Upper lobe of right lung (tissue), 1 donor: ENCODE measurements at places on chromosomes 6 and 20. TPM values are rescaled to one million over a fixed set of nuclear protein-coding genes. Genes with fewer than 3 reads are reported as not detected.
A peak's percentile ranks its signal among the peaks of the same experiment; 100 is the strongest.

VPS16 gene
- 34.8 TPM for total RNA-seq

MLIP gene
- 0.20 TPM for total RNA-seq

CNPY3 gene
- total RNA-seq, result 63.7 TPM

GPANK1 gene
- 13.9 TPM for total RNA-seq

PI16 gene
- 3.4 TPM for total RNA-seq

GRCh38 chr6:43782764-43783513 lies 12.9 kb downstream of the VEGFA start:
- no peak for DNase-seq

DNA sequence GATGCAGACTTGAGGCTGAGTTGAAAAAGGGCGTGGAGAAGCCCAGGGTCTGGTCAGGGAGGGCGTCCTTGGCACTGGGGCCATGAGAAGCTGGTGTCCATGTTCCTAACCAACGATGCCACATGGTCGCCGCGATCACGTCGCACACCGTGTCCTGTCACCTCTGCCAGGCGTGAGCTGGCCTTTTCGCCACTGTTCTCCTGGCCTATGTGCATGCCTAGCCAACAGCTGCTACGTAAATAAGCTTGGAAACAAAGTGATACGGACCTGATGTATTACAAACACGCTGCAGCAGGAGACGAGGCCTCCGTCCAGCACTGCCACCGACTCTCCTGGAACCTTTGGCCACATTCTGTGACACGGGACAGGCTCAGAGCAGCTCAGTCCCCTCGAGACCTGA lies 22.0 kb upstream of the KIF25 start:
- no peak for DNase-seq

GRCh38 chr20:20229595-20229994 lies 138.3 kb upstream of the INSM1 start:
- DNase-seq, result no peak

GRCh38 chr20:47703748-47704147 lies 81.5 kb downstream of the SULF2 start:
- DNase-seq, result no peak

DNA sequence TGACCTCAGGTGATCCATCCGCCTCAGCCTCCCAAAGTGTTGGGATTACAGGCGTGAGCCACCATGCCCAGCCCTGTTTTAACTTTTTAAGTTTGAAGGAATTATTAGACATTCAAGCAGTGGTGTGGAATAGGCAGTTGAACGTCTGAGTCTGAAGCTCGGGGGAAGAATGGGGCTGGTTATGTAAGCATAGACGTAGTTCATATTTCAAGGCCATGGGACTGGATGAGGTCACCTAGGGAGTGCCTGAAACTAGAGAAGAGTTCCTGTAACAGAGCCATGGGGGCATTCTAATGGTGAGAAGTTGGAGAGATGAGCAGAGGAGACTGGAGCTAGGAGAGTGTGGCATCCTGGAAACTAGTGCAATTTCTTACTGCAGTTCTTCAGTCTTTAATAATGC lies 6.4 kb downstream of the CDKAL1 start:
- DNase-seq, result no peak

DNA sequence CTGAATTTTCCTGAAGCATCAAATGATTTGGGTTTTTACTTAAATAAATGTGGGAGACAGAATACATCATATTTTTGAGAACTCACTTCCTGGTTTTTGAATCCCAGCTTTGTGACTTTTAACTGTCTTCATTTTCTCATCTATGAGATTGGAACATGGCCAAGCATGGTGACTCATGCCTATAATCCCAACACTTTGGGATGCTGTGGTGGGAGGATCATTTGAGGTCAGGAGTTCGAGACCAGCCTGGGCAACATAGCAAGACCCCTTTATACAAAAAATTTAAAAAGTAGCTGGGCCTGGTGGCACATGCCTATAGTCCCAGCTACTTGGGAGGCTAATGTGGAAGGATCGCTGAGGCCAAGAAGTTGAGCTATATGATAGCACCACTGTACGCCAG lies 122.3 kb downstream of the QKI start:
- no peak for DNase-seq

DNA sequence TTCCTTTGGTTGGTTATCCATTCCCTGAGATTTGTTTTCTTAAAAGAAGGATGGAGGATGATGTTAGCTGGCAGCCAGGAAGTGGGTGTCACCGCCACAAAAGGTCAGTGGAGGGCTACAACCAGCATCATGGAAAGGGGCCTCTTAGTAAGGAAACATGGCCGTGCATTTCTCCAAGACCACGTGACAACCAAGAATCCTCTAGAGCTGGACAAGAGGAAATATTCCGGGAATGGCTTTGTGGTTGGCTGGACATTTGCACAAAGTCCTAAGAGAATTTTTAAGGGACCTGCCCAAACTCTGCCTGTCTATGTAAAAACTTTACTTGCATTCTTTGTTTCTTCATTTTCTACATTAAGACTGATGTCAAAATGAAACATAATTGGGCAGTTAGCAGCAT lies 399.9 kb upstream of the MARCKS start:
- no peak for DNase-seq

- DNase-seq, result peak; percentile 65
Measured at GRCh38 chr6:106973018-106973835, 1.3 kb downstream of the CD24 start.

GRCh38 chr6:25942561-25943147 lies 12.2 kb upstream of the SLC17A2 start:
- no peak for DNase-seq

GRCh38 chr6:30568245-30568644 lies 3.0 kb upstream of the ABCF1 start:
- no peak for DNase-seq

- peak; percentile 66 for DNase-seq
Measured at GRCh38 chr20:52191916-52192718, 538 bp upstream of the ZFP64 start.

DNA sequence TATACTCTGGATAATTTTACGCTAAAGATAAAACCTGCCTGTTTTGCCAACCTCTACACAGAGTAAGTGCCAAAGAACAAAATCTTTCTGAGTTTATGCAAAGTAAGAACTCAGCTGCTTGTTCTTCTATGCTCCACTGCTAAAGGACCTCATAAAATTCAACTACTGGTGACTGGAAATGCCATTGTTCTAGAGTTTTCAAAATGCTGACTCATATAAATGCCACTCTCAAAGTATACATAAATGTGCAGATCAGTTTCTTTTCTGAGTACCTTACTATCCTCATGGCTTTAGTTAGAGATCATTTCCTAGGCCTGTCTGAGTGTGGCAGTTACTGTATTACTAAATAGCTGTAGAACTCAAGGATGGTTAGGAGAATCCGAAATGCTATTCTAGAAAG lies 45.6 kb downstream of the LYRM4 start:
- DNase-seq, result no peak

- DNase-seq, result no peak
Measured at GRCh38 chr20:8875586-8875985, 193.3 kb upstream of the PLCB4 start.

DNA sequence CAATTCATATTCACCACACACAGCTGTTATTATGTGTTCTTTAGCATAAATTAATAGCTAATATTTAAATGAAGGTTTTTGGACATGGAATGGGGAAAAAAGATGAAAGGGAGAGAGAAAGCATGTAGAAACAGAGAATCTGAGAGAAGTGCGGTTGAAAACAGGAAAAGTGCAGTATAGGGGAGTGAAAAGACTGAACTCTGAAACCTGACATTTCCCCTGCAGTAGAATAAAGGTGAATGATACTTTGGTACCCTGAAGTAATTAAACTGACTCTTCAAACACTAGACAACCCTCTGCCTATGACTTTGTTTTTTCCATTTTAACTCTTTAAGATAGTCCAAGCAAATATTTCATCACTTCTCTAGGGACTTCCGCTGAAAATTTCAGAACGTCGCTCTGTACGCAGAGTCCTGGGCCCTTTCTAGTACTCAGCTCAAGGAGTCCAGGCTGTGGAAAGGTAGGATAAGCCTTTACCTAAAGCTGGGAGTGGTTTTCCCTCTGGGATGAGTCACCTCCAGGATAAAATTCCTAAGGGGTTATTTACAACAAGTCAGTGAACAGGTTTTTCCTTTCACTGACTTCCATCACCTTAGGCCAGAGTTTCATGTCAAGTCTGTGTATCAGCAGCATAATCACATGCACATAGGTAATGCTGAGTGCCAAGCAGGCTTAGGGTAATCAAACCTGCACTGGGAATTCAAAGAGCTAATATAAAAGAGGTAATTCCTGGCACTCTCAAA lies 614.5 kb downstream of the PKHD1 start:
- DNase-seq, result no peak

DNA sequence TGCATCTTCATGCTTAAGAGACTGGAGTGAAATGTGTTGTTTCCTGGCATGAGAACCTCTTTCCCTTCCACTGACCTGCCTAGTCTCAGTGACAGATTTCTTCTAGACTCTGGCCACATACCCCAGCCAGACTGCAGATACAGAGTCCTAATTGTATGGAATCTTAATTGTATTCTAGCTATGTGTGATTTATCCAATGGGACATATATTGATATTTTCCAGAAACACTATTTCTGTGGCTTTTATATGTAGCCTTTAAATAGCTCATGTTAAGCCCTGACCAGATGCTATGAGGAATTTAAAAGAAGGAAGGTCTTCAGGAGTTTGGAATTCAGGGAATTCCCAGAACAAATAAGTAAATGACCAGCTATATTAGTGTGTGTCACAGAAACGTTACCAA lies 99.0 kb downstream of the FIG4 start:
- DNase-seq, result no peak

- DNase-seq, result no peak
Measured at GRCh38 chr20:56429502-56429901, 17.4 kb downstream of the CASS4 start.

GRCh38 chr6:1313767-1314503 lies 2.0 kb downstream of the FOXQ1 start:
- DNase-seq, result peak; percentile 86

DNA sequence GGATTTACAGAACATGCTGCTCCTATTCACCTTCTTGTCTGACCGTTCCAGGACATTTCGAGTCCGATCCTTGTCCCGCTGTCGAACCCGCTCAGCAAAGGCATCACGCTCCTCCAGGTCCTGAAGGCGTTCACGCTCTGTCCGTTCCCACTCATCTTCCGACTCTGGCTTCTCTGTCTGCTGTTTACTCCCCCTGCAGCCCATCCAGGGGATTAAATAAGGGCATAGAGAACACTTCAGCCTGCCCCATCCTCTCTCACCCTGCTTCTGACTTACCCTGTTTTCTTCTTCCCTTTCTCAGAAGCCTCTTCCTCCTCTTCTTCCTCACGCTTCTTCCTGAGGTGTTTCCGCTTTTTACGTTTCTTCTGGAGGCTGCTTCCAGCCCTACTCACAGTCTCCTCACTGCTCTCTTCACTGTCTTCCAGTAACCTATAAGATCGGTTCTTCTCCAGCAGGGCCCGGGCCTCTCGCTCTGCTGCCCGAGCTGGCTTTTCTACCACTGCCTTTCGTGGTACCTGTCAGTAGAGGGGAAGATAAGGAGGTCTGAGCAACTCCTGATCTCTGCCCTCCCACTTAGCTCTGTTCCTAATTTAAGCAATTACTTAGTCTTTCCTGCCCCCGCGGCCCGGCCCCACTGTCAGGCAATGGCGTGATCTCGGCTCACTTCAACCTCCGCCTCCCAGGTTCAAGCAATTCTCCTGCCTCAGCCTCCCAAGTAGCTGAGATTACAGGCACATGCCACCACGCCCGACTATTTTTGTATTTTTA lies 1.9 kb downstream of the DHX16 start:
- no peak for DNase-seq

DNA sequence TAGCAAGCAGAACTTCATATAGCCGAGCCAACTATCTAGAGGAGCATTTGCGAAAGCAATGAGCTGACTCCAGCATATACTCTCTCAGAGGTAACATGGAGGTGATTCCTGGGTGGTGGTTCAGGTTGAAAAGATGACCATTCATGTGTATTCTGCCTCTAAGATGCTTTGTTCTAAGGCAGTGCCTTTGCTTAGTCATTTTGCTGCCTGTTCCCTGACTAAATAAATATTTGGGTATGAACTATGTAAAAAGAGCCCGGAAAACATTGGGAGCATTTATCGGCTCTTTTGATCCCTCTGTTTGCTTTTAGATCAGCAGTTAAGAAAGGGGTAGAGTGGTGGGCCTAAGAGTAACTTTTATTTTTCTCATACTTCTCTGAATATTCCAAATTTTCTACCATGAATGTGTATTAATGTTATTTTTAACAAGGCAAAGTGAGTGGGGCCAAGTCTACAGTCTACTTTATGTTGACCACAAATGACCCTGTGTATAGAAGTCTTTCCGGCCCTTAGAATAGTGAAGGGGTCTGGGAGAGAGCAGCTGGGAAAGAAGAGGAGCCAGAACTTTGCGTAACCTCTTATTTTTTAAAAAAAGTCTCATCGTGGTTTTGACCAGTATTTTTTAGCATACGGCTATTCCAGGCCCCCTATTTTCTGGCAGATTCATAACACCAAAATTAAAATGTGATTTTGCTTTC lies 206.5 kb upstream of the EYA4 start:
- no peak for DNase-seq

GRCh38 chr20:55881204-55881603 lies 124.1 kb downstream of the CBLN4 start:
- no peak for DNase-seq

- DNase-seq, result no peak
Measured at GRCh38 chr20:56978475-56978874, 288.0 kb downstream of the BMP7 start.

DNA sequence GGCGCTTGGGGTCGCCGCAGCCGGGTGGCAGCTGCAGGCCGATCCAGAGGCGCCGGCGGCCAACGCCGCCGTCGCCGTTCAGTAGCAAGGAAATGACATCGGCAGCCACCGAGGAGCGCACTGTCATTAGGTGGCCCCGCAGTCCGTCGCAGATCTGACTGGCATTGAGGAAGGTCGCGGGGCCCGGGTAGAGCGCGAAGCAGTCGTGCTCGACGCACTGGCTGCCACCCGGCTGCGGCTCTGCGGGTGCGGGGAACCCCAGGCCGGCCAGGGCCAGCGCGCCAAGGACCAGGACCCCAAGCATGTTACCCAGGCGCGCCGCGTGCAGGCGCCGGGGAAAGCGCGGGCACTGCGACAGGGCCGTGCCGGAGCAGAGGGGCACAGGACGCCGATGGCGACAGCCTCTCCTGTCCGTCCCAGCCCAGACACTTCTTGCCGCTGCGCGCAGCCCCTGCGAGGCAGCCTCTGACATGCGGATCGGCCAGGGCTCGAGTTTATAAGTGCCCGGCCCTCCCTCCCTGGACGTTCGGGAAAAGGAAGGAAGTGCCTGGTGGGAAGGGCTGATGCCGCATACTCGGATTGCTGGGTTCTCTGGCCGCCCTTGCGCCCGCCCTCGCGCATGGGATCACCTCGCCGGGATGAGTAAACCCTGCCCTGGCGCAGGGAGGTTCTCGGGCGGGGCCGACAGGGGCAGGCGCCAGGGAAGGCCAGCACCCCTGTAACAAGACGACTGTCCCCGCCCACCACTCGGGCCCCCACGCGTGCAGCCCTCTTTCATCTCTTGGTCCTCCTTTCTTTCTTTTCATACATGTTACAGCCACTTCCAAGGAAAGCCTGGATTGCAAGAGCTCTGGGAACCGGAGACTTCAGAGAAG lies at the start of gene THBD:
THBD (minus strand) TSS at position 472 of the 875 bp plus-strand sequence; CDS start at position 304, 168 bp downstream.
- peak; percentile 88 for DNase-seq
